NCI-H2081 (cell line): ENCODE measurements at places on chromosomes 16 and 17.
A peak's percentile ranks its signal among the peaks of the same experiment; 100 is the strongest.

GRCh38 chr16:85285681-85286065 lies 173.4 kb upstream of the CIBAR2 start:
- no peak for DNase-seq

GRCh38 chr17:75124041-75124818 lies 7.3 kb downstream of the NT5C start:
- no peak for DNase-seq

- no peak for DNase-seq
Observed at GRCh38 chr17:34378664-34379101, 15.7 kb upstream of the CCL1 start.

- DNase-seq, result no peak
Observed at GRCh38 chr17:61018938-61019337, 341.3 kb downstream of the BCAS3 start.

DNA sequence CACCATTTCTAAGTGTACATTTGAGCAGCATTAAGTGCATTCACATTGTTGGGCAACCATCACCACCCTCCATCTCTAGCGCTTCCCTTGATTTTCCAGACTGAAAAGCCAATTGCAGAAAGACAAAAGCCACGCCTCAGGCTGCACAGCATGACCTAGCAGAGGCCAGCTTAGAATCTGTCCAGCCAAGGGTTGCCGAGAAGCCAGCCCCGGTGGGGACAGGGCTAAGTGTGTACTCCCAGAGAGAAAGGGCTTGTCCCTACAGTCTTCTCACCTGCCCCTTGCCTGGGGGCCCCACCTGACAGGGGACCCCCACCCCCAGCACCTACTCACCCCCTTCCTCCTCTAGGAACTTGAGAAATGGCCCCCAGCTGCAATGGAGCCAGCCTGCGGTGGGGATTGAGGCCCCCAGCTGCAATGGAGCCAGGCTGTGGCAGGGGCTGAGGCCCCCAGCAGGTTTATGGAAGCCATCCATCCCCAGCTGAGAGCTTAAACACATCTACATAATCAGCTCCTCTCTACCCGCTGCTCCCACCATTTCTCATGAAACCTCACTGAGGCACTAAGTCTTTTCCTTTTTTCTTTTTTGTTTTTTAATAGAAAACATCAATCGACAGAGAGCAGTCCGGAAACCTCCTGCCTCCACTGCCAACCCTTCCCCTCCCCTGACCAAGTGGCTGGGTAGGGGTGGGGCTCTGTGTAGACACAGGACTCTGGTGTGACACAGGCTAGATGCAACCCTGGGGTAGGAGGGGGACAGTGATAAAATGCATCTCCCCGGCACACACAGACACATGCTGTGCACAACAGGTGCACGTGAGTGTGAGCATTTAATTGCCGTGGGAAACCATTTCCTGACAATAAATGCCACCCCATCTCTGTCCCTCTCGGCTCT lies 77.9 kb downstream of the CCT6B start:
- no peak for DNase-seq

GRCh38 chr16:69306031-69306430 lies 5.1 kb upstream of the VPS4A start:
- no peak for DNase-seq

GRCh38 chr17:34420254-34420766 lies 57.3 kb upstream of the CCL1 start:
- DNase-seq, result peak; percentile 39

- no peak for DNase-seq
Observed at GRCh38 chr16:71257768-71258167, 27.2 kb upstream of the HYDIN start.

GRCh38 chr17:3385869-3386816 lies at the start of gene OR3A2:
Gene OR3A2, minus strand, starts transcription at chr17:3386308.
- no peak for DNase-seq

GRCh38 chr17:29559640-29560039 lies 7.2 kb downstream of the ABHD15 start:
- no peak for DNase-seq

DNA sequence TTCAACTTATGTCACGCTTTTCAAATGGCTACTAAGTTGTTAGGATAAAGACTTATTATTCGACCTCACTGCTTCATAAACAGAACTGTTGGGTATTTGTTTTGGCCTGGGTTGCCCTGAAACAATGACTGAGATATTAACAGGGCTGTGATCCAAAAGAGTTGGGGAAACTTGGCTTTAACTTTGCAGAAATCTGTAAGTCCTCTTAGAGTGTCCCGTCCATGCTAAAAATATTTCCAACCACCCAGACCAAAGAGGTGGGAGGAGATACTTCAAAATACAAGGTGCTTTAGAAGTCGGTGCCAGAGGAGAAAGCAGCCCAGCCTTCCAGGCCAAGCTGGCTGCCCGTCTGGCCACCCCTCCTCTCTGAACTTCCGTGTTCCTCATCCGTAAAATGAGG lies 16.1 kb upstream of the SPATA32 start:
- DNase-seq, result no peak

DNA sequence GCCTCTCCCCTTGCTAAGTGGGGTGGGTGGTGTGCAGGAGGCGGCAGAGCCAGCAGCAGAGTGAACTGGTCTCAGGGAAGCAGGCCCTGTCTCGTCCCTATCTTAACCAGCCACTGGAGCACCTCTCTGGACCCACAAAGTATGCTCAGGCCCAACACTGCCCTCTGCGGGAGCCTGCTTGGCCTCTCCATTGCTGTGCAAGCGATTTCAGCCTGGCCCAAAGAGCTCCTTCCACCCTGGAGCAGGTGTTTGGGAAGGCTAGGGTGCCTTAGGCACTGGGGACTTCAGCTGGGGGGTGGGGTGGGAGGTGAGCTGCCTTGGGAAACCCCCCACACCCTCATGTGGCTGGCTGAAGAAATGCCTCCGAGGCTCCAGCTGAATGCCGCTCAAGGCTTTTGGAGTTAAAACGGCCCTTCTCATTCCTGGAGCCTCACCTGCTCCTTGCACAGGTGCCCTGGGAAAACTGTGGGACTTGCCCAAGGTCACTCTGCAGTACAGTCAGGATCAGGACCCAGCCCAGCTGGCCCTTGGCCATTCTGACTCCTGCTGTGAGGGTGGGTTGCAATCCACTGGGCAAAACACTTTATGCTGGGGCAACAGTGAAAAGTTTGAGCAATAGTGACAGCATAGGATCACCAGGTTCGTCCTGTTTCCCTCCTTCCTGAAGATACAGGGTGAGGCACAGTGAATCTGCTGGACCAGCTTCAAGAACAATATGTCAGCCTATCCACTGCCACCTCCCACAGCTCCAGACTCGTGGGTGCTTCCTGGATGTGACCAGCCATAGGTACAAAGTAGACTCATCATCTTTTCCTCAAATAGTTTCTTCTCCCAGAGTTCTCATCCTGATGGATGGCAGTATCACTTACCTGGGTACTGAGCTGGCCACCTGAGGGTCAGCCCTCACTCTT lies 5.9 kb upstream of the UBE2O start:
- DNase-seq, result no peak

DNA sequence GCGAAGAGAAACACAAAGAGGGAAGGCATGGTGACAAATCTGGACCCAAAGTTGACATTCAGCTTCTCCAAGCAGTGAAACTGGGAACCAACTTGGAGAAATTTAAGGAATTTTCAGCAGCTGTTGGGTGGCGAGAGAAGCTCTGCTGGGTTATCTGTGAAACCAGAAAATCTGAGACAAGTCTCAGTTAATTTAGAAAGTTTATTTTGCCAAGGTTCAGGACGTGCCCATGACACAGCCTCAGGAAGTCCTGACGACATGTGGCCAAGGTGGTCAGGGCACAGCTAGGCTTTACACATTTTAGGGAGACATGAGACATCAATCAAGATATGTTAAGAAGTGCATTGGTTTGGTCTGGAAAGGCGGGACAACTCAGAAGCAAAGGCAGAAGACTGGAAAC lies 11.2 kb upstream of the CD300LF start:
- no peak for DNase-seq

- DNase-seq, result no peak
Observed at GRCh38 chr17:68600067-68600930, 868 bp downstream of the FAM20A start.

- DNase-seq, result no peak
Observed at GRCh38 chr17:28216052-28216451, 102.9 kb upstream of the TMEM97 start.

DNA sequence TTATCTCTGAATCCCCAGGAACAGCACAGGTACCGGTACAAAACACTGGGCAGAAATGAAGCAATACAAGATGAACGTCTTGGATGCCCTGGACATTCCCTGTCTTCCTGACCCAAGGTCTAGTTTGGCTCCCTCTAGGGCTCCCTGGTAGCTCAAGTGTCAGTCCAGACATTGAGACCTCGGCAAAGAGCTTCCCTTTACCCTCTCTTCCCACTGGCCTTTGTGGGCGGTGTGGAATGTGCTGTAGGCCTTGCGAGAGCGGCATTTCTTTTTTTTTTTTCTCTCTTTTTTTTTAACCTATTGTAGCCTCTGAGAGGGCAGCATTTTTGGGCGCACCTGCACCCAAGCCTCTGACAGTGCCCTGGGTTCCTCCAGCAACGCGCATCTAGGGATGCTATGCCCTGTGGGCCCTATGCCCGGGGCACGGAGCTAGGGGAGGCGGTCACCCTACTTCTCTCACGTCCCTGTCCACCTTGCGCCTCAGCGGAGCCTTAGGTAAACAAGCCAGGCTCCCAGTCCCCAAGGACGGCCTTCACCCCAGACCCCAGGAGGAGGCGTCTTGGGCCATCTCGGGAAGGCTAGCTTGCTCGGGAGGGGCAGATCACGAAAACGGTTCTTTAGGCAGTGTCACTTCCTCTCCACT lies 1.2 kb upstream of the NFATC3 start:
- DNase-seq, result no peak

GRCh38 chr17:35428229-35428628 lies 4.1 kb downstream of the SLFN12 start:
- no peak for DNase-seq
